Breast epithelium (tissue), 4 donors: ENCODE measurements at places on chromosomes 3 and 15. TPM values are rescaled to one million over a fixed set of nuclear protein-coding genes. Genes with fewer than 3 reads are reported as not detected.

Gene ITIH4
- total RNA-seq, result 5.6 TPM

DNA sequence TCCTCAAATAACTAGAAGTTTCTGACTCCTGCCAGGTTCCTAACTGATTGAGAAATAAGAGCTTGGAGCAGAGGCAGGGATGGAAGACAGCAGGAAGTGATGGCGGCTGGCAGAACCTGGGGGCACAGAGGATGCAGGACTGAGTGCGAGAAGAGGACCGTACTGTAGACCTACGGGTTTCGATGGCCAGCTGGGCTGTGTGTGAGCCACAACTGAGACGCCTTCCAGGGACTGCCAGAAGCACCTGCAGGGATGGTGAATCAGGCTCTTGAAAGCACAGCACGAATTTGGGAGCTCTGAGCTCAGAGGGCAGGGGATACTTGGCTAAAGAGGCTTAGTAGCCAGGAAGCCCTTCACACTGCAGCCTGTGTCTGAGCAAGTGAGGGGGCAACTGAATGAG lies 165.6 kb downstream of the ABHD5 start:
- no peak for DNase-seq

DNA sequence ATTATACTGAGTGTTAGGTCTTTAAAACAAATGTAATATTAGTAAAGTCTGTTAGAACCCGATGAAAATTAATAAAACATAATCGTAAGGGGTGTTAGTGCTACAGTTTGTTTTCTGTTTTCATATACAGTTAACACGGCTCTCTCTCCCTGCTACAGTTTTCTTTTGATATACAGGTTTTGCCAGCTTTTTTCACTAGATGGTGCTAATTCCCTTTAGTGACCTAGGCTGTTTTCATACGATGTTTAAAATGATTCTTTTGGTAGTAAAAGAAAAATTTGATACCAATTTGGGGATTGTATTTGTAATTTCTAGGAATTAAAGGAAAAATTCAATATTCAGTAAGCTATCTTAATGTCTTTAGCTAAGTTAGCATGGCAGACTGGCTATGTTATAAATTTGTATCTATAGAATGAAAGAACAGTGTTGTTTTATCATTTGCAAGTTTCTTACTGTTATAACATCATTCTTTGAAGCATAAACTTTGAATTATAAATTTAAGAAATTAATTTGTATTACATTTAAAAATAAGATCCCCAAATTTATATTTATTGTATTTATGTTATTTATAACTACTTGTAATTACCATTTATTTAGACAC lies 11.5 kb downstream of the APH1B start:
- no peak for DNase-seq

DNA sequence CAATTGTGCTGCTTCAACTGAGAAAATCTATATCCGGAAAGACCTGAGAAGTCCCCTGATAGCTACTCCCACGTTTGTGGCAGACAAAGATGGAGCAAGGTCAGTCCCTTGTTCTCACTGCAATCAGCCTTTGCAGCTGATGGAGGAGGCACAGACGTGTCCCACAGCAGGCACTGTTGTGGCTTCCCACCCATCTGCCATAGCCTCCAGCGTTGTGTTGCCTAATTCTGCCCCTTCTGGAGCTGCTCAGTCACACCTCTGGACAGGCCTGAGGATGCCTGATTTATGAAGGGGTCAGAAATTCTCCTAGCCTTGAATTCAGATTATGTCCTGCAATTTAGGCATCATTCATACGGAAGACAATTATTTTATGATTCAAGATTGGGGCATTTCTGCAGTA lies 41.9 kb downstream of the MRPS25 start:
- DNase-seq, result no peak

GRCh38 chr3:136075811-136076210 lies 110.3 kb downstream of the PPP2R3A start:
- DNase-seq, result no peak

Gene NRG4
- not detected for total RNA-seq

Gene WDR53
- 8.2 TPM for total RNA-seq

GRCh38 chr3:177221744-177222143 lies 24.5 kb upstream of the TBL1XR1 start:
- DNase-seq, result no peak

Gene SLC28A1
- 0.59 TPM for total RNA-seq

Gene C3orf49
- total RNA-seq, result not detected
